Natural killer cell treated with Interleukin-12 subunit alpha and Interleukin-12 subunit beta and Interleukin-15 and Interleukin-18, amount 100 ng/mL, for 72 hours (primary cell): ENCODE measurements at places on chromosomes 1 and 21. TPM values are rescaled to one million over a fixed set of nuclear protein-coding genes. Genes with fewer than 3 reads are reported as not detected.
A peak's percentile ranks its signal among the peaks of the same experiment; 100 is the strongest.

DNA sequence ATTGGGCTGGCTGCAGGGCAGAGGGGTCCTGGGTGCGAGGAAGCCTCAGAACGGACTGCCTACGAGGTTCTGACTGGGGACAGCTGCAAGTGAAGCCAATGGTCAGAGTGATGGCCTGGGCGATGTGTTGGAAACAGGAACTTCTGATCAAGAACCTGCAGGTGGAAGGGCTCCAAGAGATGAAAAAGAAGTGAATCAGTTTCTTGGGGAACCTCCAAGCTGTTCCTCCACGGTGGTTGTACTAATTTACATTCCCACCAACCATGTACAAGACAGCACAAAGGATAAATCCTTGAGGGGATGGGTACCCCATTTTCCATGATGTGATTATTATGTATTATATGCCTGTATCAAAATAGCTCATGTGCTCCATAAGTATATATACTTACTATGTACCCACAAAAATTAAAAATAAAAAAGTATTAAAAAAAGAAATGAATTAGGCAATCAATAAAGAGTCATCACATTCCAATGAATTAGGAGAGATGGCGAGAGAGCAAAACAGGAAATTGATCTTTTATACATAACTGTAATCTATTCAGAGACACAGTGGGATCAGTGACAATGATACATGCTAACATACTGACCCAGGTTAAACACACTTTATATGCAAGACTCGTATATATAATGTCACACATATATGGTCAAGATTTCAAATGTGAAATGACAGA, 58.1 kb downstream of the PTPN14 start:
- no peak overlapping the region for H3K27ac ChIP-seq
- H3K27me3 ChIP-seq = peaks cover 22% of the 10 kb centered on the region
- no peaks in the 10 kb centered on the region for H3K4me1 ChIP-seq
- H3K4me3 ChIP-seq = no peak overlapping the region
- H3K36me3 ChIP-seq = no peaks in the 10 kb centered on the region

DNA sequence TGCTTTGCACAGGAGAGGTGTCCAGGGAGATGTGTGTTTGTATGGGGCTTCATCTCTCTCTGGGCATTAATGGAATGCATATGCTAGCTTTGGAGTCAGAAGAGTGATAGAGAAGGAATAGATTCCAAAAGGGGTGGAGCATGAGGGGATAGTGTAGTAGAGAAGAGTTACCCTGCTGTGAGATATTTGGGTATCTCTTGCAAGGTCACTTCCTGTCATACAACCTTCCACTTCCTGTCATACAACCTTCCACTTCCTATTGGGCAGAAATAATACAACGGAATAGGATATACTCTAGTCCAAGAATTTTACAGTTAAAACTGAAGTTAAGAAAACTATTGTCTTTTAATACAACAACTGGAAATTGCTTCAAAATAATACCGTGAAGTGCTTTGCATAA, 351.8 kb upstream of the FMN2 start:
- H3K27me3 ChIP-seq = peaks cover 11% of the 10 kb centered on the region
- no peak overlapping the region for H3K27ac ChIP-seq
- no peak overlapping the region for H3K4me3 ChIP-seq
- peaks cover 5% of the 10 kb centered on the region for H3K4me1 ChIP-seq

DNA sequence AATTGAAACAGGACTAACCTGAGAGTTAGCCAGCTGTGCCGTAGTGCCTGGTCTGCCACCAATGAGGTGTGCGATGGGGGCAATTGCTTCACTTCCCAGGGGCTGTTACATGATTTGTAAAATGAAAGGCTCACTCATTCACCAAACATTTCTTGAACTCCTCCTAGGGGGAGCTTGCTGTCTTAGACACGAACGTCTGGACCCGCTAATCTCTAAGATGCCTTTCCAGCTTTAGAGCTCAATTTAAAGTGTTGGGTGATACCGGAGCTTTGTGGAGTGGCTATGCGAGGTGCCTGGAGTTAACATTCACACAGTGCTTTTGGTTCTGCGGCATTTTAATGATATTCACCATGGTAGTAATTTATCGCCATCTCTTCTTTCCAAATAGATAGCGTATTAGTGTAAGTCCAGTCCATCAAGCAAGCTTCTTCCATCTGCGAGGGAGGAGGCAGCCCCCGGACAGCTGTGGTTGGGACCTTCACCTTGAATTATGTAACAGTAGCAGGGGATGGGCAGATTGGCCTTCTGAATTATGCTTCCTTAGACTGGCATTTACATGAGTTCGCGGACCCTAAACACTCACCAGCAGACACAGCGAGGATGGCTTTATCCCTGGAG, 179.9 kb downstream of the ADSS2 start:
- no peak overlapping the region for H3K4me3 ChIP-seq
- H3K27ac ChIP-seq = no peak overlapping the region
- H3K36me3 ChIP-seq = no peaks in the 10 kb centered on the region
- DNase-seq = no peak
- peaks cover 6% of the 10 kb centered on the region for H3K27me3 ChIP-seq

DNA sequence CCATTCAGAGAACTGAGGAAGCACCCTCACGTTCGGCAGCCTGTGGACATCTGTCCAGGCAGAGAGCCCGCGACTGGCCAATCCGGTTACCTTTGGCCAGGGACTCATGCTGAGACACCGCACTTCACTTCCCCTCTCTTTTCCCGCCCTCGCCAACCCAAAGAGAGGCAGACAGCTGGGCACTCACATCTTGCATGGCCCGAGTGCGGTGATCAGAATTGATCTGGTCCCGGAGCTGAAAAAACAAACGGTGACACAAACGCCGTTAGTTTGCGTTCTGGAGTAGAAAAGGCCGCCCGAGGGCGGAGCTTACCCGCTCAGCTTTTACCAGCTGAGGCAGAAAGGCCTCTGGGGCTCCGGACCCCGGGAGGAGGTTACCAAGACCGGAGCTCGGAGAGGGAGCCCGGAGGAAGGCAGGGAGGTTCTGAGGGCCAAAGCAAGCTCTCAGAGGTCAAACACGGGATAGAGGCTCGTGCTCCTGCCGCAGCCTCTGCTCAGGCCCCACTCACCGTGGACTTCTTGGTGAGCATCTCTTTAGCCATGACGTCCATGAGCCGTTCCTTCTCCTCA, 376 bp downstream of the SF3A3 start:
- H3K27me3 ChIP-seq = no peaks in the 10 kb centered on the region
- H3K36me3 ChIP-seq = peaks cover 11% of the 10 kb centered on the region
- H3K4me1 ChIP-seq = peaks cover 20% of the 10 kb centered on the region
- peak overlapping the region; percentile 90 for H3K4me3 ChIP-seq
- peak overlapping the region; percentile 80 for H3K27ac ChIP-seq

- no peak overlapping the region for H3K27ac ChIP-seq
- no peaks in the 10 kb centered on the region for H3K36me3 ChIP-seq
- peaks cover 45% of the 10 kb centered on the region for H3K4me1 ChIP-seq
These were observed 123.4 kb downstream of the HIVEP3 start for GRCh38 chr1:41795205-41795762.

GRCh38 chr1:19504796-19505692, 19.7 kb upstream of the CAPZB start:
- DNase-seq = no peak
- H3K27ac ChIP-seq = no peak overlapping the region
- no peaks in the 10 kb centered on the region for H3K27me3 ChIP-seq
- no peak overlapping the region for H3K4me3 ChIP-seq
- peaks cover 21% of the 10 kb centered on the region for H3K4me1 ChIP-seq

DNA sequence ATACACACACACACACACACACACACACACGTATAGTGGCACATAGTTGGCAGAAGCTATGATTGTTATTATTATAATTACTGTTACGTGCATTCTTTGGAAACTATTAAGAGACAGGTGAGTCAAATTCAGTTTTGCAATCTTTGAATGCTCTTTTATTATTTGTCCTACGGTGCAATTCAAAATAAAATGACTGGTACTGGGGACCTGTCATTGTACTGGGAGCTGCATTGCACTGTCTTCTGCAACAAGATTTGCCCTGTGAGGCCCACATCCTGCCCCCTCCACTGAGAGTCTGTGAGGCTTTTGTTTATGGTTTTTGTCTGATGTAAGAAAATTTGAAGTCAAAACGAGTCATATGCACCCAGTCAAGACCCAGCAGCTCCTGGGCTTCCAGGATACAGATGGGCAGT, 1.9 kb downstream of the LY9 start:
- peak; percentile 79 for DNase-seq
- no peaks in the 10 kb centered on the region for H3K27me3 ChIP-seq
- H3K4me3 ChIP-seq = peak overlapping the region; percentile 81
- H3K27ac ChIP-seq = peak overlapping the region; percentile 88
- H3K36me3 ChIP-seq = no peaks in the 10 kb centered on the region

DNA sequence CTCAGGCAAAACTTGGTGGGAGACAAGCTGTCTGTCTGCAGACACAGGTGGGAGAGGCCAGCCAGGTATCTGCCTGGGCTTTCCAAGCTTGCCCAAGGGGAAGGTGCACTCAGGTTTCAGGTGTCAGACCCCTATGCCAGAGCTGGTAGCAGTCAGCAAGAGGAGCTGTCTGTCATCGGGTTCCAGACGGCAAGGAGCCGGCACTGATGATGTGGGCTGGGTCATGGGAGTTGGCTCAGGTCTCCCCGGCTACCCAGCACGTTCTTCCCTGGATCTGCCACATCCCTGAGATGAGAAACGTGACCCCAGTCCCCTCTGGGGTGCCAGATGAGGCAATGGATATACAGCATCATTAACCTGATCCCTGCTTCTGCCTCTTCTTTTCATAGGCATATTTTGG, 23.0 kb downstream of the TMCC2 start:
- H3K36me3 ChIP-seq = no peaks in the 10 kb centered on the region
- no peak overlapping the region for H3K4me3 ChIP-seq
- no peaks in the 10 kb centered on the region for H3K4me1 ChIP-seq

DNA sequence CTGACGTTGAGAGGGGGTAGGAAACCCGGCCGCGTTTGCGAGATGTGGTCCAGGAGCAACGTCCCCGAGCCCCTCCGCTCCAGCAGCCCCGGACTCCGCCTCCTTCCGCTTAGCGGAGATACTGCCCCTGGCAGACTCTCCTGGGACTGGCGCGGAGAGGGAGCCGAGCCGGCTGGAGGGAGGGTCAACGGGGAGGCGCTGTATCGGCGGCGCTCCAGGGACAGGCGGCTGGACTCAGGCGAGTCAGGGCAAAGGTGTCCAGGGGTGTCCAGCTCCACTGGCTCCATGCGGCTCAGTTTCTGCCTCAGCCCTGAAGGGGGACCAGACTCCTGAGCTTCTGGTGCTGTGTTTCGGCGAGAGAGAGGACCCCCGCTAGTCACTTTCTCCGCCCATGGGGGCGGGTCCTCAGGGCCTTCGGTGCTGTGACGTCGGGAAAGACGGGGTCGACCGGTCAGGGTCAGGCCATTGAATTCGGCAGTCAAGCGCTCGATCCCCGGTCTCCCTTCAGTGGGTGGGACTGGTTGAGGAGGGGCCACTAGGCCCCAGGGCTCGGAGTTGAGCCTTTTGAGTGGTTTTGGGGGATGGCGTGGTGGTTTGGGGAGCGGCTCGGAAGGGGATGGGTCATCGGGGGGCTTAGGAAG, 2.8 kb upstream of the LIX1L start:
- peak overlapping the region; percentile 87 for H3K4me3 ChIP-seq
- no peaks in the 10 kb centered on the region for H3K27me3 ChIP-seq
- peak; percentile 82 for DNase-seq
- peaks cover 68% of the 10 kb centered on the region for H3K4me1 ChIP-seq

- no peak overlapping the region for H3K27ac ChIP-seq
- no peak overlapping the region for H3K4me3 ChIP-seq
- no peaks in the 10 kb centered on the region for H3K4me1 ChIP-seq
- DNase-seq = no peak
- no peaks in the 10 kb centered on the region for H3K36me3 ChIP-seq
- peaks cover 20% of the 10 kb centered on the region for H3K27me3 ChIP-seq
These were observed 140.0 kb upstream of the POU3F1 start for GRCh38 chr1:38186566-38186965.

DNA sequence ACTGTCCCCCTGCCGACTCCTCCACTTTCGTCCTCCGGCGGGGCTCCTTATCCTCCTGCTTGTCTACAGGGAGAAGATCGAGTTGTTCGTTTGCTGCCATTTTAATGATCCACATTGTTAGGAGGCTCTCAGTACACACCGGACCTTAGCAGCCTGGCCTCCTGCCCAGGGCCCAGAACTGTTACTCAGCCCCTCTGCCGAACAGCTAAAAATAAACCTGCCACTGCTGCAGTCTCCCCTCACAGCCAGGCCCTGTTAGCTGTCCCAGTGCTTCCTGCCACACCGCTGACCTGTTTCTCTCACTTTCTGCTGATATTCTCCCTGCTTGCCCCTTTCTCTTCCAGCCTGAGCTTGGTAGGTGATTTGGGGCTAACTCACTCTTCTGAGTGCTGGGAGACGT, 8.3 kb downstream of the MAPKAPK2 start:
- H3K27ac ChIP-seq = peak overlapping the region; percentile 67
- peak overlapping the region; percentile 71 for H3K4me3 ChIP-seq
- peaks cover 85% of the 10 kb centered on the region for H3K4me1 ChIP-seq

DNA sequence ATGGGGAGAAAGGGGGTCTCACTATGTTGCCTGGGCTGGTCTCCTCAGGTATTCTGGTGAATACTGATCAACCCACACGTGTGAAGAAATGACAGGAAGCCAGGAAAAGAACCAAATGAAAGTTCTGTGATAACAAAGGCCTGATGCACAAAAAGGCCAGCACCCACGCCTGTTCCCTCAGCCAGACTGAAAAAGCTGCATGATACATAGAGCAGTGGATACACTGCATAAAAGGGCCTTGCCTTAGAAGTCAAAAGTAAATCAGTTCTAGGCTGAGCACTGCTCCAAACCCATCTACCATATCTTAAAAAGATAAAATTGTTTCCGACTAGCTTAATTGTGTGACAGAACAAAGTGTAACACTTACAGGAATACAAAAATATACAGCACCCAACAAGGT, 36.9 kb upstream of the PSMG1 start:
- peaks cover 16% of the 10 kb centered on the region for H3K36me3 ChIP-seq
- H3K27ac ChIP-seq = no peak overlapping the region
- H3K4me1 ChIP-seq = peaks cover 3% of the 10 kb centered on the region

GRCh38 chr1:223628233-223629125, 37.0 kb downstream of the CAPN8 start:
- DNase-seq = no peak
- peaks cover 7% of the 10 kb centered on the region for H3K27me3 ChIP-seq
- H3K4me3 ChIP-seq = no peak overlapping the region
- no peaks in the 10 kb centered on the region for H3K4me1 ChIP-seq

- H3K27ac ChIP-seq = no peak overlapping the region
- peaks cover 36% of the 10 kb centered on the region for H3K27me3 ChIP-seq
- no peaks in the 10 kb centered on the region for H3K36me3 ChIP-seq
- DNase-seq = no peak
These were observed 4.0 kb downstream of the FOXO6 start for GRCh38 chr1:41365320-41365633.

SLFNL1 gene
- total RNA-seq = 0.14 TPM
